D341Med (cell line): ENCODE measurements at places on chromosomes 7 and 10.

GRCh38 chr10:13270877-13271551 is 28.9 kb downstream of the PHYH start:
- DNase-seq = no peak

DNA sequence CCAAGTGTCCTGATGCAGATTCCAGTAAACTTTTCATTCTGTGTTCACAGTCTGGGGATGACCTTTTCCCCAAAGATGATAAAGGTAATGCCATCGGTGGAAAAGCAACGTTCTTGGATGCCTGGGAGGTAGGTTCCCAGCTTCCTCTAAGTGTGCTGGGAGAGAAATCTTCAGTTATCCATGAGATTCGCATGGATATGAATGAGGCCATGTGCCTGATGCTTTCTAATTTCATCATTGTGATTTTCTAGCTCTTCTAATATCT is 5.5 kb downstream of the AKR1B10 start:
- DNase-seq = no peak

- DNase-seq = no peak
Measured at GRCh38 chr7:111511845-111512244, 50.4 kb downstream of the IMMP2L start.

DNA sequence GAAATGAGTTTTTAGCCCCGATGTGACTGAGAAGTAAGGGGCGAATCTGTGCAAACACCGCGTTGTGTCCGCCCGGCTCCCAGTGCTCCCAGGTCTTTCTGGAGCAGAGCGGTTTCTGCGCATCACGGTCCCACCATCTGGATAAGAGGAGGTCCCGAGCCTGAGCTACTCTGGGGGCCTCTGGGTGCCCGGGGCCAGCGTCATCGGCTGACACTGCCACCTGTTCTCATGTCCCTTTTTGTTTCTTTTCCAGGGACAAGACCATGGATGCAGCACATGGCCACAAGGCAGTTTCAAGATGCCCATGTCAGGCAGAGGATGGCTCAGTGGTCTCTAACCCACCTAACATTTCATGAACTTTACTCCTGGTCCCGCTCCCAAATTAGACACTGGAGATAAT is 24.9 kb downstream of the KLF6 start:
- DNase-seq = no peak

DNA sequence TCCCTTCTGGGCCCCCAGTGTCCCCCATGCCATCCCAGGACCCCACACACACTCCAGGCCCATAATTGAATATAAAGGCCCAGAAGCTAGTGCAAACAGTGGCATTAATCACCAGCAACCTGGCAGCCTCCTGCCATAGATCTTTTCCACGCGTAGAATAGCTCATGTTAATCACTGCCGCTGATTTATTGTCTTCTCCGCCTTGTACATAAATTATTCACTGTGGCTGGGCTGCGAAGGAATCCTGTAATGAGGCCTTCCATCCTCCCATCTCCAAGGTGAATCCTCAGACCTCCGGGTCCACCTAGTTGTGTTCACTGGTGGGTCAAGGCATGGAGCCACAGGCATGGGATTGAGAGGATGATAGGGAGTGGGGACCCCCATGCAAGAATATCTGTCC is 33.2 kb downstream of the KAZALD1 start:
- DNase-seq = no peak

GRCh38 chr7:133513608-133514007 is 260.7 kb downstream of the EXOC4 start:
- no peak for DNase-seq

DNA sequence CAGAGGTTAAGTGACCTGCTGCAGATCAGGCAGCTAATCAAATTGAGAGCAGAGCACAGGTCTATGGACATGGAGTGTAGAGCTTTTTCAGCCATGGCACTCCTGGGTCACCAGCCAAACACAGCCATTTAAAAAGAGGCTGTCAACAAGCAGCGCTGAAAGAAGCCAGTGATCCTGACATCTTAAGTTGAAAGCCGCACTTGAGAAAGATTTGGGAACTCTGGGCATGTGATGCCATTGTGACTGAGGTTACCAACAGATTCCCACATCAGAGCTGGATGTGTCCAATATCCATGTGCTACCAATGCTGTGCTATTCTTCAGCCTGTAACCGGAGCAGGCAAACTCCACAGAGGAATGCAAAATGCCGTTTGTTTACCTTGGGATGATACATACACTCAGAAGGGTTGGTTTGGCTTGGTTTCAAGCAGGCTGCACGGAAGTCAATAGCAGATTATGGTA is 56.2 kb upstream of the ABLIM1 start:
- no peak for DNase-seq

DNA sequence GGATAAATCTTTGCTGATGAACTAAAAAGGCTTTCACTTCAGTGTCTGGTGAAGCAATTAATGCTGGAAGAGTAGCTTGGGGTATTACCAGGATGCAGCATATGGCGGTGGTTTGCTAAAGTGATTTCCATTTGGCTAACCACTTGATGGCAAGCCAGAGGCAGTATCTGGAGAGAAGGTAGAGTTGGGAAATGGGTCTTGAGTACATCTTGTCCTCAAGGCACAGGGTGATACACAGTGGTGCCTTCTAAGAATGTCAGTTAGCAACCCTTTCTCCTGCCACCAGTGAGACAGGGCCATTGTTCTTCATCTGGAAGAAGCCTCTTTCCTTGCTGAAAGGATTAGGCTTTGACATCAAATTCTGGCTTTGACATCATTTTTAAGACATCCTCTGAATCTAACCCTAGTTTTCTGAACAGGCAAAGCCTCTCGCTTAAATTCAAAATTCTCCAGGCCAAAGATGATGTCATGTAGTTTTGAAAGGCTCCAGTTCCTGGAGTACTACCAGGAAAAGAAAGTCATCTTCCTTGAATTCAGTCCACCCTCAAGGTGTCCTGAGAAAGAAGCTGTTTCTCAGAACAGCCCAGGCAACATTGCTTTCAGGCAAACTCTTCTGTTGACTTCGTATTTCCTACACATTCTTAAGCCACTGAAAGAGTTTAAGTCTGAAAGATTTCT is 162.4 kb downstream of the ARID5B start:
- no peak for DNase-seq

DNA sequence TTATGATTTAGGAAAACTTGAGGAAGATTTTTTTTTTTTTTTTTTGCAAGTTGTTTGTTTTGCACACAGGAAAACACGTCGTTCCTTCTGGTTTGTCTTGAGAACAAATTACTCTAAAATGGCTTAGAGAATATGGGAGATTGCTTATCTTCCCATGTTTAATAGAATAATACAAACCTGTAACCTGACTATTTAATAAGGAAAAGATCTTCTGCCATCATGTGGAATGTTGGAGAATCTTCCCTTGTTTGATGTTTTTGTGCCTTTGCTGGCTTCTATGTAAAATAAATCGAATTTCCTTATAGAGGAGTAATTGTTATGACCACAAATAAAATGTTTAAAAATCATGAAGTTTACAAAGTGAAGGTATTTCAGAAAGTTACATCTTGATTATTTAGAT is 818.8 kb downstream of the GATA3 start:
- no peak for DNase-seq

GRCh38 chr10:97975598-97975997 is 54.8 kb downstream of the CRTAC1 start:
- no peak for DNase-seq

GRCh38 chr7:79711660-79712059 is 258.2 kb upstream of the MAGI2 start:
- DNase-seq = no peak

DNA sequence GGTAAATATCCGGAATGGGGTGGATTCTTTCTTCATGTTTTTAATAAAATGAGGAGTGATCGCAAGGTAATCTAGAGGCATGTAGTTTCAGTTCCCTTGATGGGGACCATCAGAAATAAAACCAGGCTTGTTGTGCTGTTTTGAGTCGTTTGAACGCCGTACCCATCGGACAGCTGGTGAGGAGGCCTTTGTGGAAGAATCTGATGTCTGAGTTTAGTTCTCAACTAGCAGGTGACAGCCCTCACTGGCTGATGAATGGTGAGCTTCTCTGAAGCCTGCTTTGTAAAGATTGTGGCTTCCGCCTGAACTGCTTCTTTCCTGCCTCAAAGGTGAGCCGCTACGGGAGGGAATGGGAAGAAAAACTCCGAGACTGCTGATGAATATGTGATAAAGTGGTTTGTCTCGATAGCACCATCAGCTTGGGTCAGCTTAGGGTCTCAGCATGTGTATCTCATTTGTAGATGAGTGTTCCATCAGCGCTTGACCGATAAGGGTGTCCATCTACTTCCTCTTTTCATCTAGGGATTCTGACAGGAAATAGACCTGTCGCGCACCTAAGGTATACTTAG is 977 bp downstream of the TMEM248 start:
- no peak for DNase-seq

DNA sequence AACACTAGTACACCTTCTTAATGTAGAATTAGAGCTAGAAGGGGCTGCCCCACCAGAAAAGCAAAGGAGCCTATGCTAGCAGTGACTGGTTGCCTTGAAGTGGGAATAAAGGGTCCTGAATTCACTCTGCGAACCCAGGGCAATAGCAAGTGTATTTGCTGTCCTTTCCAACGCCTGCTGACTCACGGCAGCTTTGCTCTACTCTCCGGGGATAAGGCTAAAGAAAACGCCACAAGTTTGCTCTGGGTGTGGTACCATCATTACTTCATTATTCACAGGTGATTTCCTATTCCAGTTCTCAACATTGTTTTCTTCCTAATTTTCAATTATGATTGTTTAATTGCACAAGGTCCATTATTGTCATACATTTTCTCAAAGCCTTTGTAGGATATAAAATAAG is 220.5 kb upstream of the AOAH start:
- DNase-seq = no peak

DNA sequence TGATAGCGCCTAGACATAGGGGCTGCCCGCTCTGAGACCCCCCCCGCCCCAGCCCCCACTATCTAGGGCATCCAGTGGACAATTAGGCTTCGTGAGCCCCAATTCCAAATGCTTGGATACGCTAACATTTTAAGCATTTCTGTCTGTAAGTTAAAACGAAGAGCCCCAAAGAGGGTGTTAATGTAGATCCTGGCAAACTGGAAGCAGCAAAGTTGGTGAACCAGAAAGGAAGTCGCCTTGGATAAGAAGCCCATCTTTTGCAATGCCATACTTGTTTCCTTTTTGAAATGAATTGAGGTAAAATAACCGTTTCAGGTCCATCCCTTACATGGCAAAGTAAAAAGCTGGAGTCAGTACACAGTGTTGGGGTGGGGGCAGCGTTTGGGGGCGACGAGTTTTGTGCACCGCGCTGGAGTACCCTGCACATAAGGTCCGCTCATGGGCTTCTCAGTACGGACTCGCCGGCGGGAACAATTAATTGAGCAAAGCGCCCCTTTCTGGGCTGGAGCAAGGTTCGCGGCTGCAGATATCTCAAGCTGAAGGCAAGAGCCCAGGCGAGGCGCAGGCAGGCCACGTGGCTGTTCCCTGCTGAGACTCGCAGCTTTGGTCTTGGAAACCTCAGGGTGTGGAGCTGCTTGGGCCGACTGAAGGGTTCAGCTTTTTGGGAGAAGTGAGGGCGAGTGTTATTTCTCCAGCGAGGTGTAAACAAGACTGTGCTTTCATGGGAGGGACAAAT is 1.4 kb upstream of the TWIST1 start:
- DNase-seq = no peak

DNA sequence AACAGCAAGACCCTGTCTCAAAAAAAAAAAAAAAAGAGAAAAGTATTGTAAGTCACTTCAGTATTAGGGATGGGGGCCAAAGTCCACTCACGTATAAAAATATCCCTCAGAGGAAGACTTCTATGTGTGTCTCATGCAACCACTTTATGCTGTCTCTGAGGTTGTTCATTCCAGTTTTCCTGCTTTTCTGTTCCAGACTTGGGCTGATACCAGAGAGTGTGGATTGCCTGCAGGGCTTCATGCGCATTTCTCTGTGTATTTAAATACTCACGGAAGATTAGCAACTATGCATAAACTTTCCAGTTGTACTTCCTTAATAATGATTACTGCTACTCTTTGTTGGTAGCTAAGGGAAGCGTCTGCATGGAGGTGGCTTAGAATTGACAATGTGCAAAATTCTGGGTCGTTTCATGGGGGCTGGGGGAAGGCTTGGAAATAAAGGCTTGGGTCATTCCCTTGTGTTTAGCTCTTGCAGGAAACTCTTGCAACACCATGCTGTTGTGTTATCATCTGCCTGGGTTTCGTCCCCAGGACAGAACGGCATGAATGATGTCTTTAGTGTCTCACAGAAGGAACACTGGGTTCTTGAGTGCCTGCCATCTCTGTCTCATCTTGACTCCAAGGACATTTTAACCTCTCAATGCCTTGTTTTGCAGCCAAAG is 54.1 kb downstream of the KIAA1217 start:
- DNase-seq = no peak

GRCh38 chr7:20594023-20594422 is 21.4 kb upstream of the ABCB5 start:
- no peak for DNase-seq

GRCh38 chr7:136138991-136139390 is 161.8 kb upstream of the MTPN start:
- DNase-seq = no peak

DNA sequence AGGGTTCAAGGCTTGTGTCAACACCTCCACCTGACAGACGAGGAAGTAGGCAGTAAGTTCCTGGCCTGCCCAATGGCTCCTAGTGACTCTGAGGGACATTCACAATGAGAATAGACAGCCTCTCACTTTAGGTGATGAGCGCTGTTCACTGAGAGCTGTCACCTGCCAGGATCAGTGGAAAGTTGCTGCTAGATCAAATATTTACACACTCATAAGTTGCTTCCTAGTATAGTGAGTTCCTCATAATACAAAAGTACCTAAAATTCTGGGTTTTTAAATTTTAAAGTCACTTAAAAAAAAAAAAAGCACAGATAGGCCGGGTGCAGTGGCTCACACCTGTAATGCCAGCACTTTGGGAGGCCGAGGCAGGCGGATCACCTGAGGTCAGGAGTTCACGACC is 320.8 kb downstream of the PRPF18 start:
- DNase-seq = no peak

DNA sequence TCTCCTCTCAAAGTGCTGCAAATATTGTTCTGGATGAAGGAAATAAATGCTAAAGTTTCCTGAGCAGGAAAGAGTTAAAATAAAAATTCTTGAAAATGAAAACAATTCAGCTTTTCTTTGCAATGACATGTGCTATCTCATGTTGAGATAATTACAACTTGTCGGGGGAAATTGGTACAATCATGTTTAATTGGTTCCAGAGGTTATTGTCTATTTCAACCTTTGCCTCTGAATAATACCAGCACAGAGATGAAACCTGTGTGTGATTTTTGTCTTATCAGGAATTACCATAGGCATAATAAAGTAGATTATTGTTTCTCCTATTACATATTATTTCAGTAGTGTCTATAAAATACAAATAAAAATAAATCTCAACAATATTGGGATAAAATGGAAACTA is 305.0 kb downstream of the XPNPEP1 start:
- DNase-seq = no peak

DNA sequence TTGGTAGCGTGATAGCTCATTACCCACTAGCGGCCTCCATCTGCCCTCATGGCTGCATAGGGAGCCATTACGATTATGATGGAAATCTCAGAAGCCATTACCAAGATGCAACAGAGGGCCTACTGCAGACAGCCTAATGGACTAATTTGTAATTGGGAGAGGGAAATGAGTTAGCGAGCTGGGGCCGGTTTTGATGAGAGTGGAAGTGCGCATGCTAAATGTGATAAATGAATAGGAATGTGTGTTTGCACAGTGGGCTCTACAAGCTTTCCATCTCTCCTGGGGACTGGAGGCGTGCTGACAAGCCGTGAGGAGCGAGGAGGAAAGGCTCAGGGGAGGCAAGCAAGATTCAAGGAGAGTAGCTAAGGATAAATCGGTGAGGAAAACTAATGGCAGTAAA is 644.5 kb upstream of the GALNT17 start:
- DNase-seq = no peak
